GF-D8 (cell line): ENCODE measurements at places on chromosomes 13 and 19.

DNA sequence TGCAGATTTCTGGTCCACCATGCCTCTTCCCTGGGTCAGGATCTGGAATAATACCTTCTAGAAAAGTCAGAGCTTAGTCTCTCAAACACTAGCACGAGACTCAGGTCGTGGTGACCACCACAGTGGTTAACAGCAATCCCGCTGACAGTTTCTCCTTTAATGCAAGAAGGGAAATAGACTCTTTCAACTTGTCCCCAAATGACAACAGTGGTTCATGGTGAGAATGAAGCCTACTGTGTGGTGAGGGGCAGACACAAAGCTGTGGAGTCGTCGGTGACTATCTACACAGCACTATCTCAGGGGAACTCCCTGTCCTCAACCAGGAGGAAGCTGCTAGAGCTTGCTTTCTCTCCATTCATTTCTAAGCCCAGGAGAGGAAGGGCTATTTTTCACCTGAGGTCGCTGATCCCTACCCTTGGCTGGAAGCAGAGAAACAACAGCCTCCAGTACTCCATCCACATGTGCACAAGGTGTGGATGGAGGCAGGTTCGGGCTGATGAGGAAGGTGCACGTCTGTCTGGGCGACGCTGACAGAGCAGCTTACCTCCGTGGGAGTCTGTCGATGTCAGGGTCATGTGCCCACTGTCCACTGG, 72.4 kb downstream of the STK24 start:
- no peak for DNase-seq

DNA sequence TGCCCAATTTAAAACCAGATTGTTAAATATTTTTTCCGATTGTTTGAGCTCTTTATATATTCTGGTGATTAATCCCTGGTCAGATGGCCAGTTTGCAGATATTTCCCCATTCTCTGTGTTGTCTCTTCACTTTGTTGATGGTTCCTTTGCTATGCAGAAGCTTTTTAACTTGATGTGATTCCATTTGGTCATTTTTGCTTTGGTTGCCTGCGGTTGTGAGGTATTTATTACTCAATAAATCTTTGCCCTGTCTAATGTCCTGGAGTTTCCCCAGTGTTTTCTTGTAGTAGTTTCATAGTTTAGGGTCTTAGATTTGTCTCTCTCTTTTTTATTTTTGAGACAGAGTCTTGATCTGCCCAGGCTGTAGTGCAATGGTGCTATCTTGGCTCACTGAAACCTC, 23.8 kb upstream of the LMO7 start:
- no peak for DNase-seq

DNA sequence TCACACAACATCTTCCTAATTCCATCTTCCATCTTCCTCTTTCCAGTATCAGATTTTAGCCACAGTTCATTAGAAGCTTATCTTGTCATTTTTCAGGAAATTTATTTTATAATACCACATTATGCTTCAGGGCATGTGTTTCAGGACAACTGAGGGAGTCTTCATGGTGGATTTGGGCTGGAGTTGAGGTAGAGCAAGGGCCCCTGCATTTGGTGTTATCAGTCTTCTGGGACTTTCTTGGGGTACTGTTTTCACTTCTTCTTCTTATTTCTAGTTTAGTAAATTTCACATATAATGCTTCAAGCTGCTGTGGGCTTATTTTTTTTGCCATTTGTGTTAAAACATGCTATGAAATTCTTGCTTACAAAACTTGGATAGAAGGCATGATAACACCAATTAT, 188.7 kb downstream of the LHFPL6 start:
- DNase-seq, result no peak

DNA sequence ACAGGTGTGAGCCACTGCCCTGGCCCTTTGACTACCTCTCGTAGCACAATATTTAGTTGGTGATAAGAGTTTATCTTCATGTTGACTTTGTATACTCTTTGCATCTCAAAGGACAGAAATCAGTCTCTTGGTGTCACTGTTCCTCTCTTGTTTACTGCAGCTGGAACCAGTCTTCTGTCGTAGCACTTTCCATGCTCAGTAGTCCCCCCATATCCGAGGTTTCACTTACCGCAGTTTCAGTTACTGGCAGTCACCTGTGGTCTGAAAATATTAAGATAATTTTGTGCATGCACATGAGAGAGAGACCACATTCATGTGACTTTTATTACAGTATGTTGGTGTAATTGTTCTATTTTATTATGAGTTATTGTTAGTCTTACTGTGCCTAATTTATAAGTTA, 49.1 kb downstream of the WASF3 start:
- no peak for DNase-seq

DNA sequence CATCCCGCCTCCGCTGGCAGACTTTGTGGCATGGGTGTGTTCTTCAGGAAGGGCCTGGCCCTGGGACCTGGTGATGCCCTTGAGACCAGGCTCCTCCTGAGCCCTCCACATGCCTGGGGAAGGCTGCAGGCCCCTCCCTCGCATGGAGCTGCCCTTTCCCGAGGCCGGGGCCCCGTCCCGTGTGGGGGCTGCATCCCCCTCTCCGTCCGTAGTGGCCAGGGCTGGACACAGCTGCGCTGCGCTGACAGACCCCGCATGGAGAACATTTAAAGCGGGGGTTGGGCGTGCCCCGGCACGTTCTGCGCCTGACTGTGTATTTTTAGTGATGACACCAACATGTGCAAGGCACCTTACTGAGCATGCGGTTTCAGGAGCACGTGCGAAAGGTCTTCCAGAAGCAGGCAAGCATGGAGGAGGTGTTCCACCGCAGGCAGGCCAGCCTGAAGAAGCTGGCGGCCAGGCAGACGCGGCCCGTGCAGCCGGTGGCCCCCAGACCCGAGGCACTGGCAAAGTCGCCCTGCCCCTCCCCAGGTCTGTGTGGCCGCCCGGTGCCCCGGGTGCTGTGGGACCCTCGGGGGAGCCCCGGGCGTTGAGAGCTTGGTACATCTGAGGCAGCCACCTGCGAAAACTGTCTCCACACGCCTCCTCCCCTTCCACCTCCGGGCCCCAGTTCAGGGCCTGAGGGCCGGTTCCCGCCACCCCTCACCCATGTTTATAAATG, 28.8 kb upstream of the F7 start:
- DNase-seq, result no peak

- DNase-seq, result no peak
Measured at GRCh38 chr19:41027273-41027967, 36.3 kb downstream of the CYP2B6 start.

DNA sequence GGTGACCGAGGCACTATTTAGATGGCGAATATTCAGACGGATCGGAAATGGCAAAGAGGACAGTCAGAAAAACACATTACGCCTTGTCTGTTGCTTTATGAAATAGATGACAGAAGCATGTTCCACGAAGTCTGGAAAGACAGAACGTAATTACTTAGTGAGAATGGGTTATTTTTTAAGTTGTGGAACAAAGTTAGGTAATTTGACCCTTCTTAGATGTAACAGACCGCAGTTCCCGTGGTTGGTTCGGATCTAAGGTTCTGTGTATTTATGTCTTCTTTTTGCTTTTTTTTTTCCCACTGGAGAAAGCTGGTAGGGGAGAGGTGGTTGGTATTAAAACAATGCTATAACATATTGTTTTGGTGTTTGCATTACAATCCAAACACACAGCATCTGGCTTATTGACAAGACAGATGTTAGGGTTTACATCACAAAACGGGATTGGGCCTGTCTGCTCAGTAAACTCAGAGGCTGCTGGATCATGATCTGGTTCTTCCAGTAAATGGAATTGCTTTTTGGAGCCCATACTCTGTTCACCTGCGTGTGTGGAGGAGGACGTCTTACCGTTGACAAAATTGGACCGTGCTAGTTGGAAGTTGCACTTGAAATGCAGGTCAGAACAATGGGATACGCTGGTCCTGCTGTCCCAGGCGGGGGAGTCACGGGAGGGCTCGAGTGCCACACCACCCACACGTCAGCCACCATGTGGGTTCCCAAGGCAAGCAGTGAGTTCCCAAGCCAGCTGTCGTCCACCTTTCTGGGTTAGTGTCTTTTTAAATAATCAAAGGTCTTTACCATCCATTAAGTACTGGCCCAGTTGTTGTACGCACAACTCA, 13.8 kb downstream of the ATP11A start:
- DNase-seq, result no peak

GRCh38 chr13:62837895-62838294, 1422.2 kb upstream of the PCDH20 start:
- DNase-seq, result no peak
